ENCODE measurements at places on chromosomes 6 and 20. TPM values are rescaled to one million over a fixed set of nuclear protein-coding genes. Genes with fewer than 3 reads are reported as not detected.
A peak's percentile ranks its signal among the peaks of the same experiment; 100 is the strongest.

- H3K27me3 ChIP-seq = peaks cover 6% of the 10 kb centered on the region
- H3K27ac ChIP-seq = peak overlapping the region; percentile 40
- H3K36me3 ChIP-seq = no peaks in the 10 kb centered on the region
Observed at GRCh38 chr6:27477318-27478013, 4.6 kb upstream of the ZNF184 start.

- H3K4me1 ChIP-seq = no peaks in the 10 kb centered on the region
- H3K36me3 ChIP-seq = peaks cover 19% of the 10 kb centered on the region
- peaks cover 6% of the 10 kb centered on the region for H3K27me3 ChIP-seq
- no peak overlapping the region for H3K4me3 ChIP-seq
- no peak overlapping the region for H3K27ac ChIP-seq
Observed at GRCh38 chr6:157660414-157660813, 162.6 kb upstream of the SNX9 start.

- DNase-seq = no peak
- H3K27ac ChIP-seq = no peak overlapping the region
- no peaks in the 10 kb centered on the region for H3K36me3 ChIP-seq
- H3K4me1 ChIP-seq = no peaks in the 10 kb centered on the region
Observed at GRCh38 chr6:56708810-56709597, 66.3 kb upstream of the DST start.

Gene OR10C1
- total RNA-seq = not detected

Gene DNAJC5
- total RNA-seq = 48.2 TPM

GRCh38 chr6:32890831-32891230 lies 36.8 kb downstream of the PSMB9 start:
- peaks cover 23% of the 10 kb centered on the region for H3K4me1 ChIP-seq
- H3K27me3 ChIP-seq = peaks cover 15% of the 10 kb centered on the region
- H3K36me3 ChIP-seq = no peaks in the 10 kb centered on the region
- no peak for DNase-seq
- no peak overlapping the region for H3K4me3 ChIP-seq
- no peak overlapping the region for H3K27ac ChIP-seq

DNA sequence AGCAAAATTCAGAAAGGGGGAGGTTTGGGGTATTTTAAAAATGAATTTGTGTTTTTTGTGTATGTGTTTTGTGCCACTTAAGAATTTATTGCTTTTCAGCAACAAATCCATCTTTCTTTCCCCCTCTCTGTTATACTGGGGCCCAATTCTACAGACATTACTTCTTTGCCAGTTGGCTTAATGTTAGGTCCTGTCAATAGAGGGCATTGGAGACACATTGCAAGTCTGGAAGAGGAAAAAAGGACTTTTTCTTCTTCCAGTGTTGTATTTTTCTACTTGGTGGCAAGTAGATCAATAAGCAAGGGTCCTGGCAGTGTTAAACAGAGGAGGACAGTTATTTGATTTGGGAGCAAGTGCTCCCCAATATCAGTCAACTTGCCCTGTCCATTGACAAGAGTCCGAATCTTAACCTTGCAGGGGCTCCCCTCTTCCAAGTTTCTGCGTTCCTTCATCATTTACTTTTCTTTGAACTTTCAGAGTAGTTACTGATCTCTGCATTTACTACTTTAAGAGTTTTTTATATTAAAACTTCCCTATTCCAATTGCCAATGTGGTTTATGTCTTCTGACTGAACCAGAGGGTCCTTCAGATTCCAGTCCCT lies 23.4 kb downstream of the SCML4 start:
- H3K27ac ChIP-seq = no peak overlapping the region
- H3K4me3 ChIP-seq = no peak overlapping the region
- DNase-seq = no peak
- peaks cover 11% of the 10 kb centered on the region for H3K4me1 ChIP-seq

Measured in activated T-helper 1 cell treated with anti-CD3 and anti-CD28 coated beads, Interleukin-12 subunit alpha, Interleukin-12 subunit beta, Interleukin-2, Interleukin-4 antibody, amounts not matched to agents 30 ng/mL and 10 ng/mL and 1 ng/mL, durations not matched to agents 14 hours and 24 hours and 36 hours (primary cell).